Activated CD8-positive, alpha-beta memory T cell treated with anti-CD3 and anti-CD28 coated beads for 48 hours (primary cell): ENCODE measurements at places on chromosomes 3 and 15.
A peak's percentile ranks its signal among the peaks of the same experiment; 100 is the strongest.

- no peak for DNase-seq
Observed at GRCh38 chr3:73271-73670, 123.3 kb upstream of the CHL1 start.

- DNase-seq, result no peak
Observed at GRCh38 chr15:44726136-44726535, 10.2 kb upstream of the TRIM69 start.

DNA sequence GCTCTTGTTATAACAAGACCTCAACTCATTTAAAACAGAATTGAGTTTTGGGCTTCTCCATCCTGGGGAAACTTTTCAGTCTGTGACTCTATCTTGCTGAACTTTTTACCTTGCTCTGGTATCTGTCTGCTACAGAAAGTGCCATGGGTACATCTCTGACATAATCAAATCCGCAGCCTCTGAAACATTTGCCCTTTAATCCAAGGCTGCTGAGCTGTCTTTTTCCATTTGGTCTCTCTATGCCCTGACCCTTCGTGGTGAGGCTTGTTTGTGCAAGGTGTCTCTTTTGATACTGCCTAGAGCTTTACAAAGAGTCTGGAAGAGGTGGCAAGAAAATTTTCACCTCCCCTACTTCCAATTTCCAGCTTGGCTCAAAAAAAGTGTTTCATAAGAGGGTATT lies 11.3 kb downstream of the TMEM108 start:
- no peak for DNase-seq

DNA sequence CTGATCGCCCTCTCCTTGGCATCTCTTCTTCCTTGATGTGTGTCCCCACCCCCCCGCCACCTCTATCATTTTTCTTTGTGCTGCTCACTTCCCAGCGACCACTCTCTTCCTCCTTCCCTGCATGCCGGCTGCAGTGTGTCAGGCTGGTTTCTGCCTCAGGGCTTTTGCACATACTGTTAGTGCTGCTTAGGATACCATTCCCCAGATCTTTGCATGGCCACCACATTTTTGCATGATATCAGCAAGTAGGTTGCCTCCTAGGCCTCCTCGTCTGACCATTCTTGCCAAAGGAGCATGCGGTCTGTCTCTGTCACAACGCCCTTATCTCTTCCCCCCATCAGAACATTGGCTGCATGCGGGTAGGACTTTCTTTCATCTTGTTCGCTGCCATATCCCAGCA lies 12.5 kb downstream of the FBLN2 start:
- no peak for DNase-seq

DNA sequence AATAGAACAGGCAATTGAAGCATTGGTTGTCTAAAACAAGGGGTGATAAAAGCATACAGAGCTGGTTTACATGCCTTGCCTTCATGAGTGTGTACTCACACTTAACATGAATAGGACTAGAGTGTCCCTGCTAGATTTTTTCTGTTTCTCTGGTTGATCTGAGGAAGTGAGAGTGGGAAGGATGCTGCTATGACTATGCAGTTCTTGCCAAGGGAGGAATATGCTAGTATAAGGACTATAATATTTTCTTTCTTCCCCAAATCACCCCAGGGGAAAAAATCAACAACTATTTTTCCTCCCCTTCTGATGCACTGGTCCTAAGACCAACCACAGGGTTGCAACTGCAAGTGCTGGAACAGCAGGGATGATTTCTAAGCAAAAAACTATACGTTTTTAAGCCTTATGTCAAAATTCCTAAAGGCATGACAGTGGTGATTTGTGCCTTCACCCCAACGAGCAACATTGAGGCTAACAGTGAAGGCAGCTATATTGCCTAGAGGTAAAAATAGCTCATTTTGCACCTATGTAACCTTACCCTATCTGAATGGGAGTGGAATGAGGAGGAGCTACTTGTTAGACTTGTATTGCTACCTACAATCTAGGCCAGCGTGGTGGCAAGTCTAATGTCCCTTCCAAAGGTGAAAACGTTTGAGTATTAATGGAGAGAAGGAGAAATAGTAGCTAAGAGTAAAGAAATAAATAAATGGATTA lies 33.5 kb upstream of the USP8 start:
- no peak for DNase-seq

DNA sequence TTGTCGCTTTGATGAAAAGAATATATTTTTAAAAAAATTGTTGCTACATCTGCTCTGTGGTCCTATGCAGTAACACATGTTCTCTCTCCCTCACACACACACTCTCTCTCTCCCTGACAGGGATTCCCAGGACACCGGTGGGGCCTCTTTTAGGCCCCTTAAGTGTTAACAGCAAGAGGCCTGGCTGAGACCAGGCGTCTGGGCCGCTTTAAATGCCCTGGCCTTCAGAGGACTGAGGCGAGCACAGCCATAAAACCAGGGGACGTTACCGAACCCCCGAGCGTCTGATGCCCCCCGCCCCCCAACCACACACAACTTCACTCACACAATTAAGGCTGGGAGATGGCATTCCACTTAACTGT lies 1.7 kb downstream of the BNC1 start:
- DNase-seq, result no peak

GRCh38 chr3:138768125-138768524 lies 66.6 kb downstream of the PIK3CB start:
- DNase-seq, result no peak

DNA sequence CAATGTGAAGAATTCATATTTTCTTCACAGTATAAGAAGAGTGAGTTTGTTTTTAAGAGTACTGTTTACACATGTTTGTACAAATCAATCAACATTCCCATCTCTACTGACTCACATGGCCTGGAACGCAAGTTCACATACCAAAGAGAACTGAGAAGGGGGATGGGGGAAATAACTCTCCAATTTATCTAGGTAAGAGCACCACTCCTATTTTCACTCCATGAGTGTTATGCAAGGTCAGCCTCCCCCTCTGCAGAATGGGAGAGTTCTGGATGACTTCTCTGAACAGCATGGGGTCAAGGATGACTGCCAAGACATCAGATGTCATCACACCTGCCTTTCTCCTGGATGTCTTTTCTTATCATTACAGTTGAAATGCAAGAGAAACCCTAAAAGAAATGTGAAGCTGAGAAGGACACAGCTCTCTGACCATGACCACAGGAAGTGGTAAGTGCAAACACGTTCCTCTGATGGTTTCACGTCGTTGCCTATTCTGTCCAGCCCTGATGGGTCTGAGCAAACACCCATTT lies 95.2 kb downstream of the SEMA6D start:
- DNase-seq, result no peak

GRCh38 chr3:195914648-195915473 lies 6.5 kb upstream of the TNK2 start:
- peak; percentile 92 for DNase-seq

GRCh38 chr3:140387244-140387643 lies 290.6 kb upstream of the TRIM42 start:
- no peak for DNase-seq

GRCh38 chr3:47741925-47742324 lies 39.8 kb downstream of the SMARCC1 start:
- DNase-seq, result no peak
